ENCODE measurements at places on chromosomes 13 and 19. TPM values are rescaled to one million over a fixed set of nuclear protein-coding genes. Genes with fewer than 3 reads are reported as not detected.

The SLC27A5 gene
- 4.7 TPM for total RNA-seq

The ATP5F1D gene
- total RNA-seq = 175 TPM

DNA sequence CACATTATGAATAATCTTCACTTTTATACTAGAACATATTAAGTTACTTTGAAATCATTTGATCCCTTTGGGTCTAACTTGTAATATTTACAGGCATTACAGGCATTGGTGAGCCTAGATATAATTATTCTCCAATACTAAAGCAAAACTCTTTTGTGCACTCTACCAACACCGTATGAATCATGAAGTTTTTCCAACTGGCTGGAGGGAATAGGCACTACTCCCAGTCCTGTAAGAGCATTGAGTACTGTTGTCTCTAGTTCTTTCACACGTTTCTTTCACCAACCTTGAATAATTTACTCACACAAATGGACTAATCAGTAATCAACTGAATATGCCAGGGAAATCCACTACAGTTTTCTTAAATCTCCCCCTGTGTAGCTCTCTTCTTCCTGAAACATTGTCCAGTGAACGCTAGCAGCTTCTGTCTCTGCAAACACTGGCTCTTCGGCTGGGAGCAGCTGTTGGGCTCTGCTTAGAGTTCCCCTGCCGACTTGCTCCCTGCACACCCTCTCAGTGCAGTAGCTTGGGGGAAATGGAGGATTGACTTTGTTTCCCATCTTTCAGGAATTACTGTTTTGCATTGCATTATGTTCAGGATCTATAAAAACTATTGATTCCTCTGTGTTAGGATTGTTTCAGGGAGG, 476.7 kb downstream of the RFC3 start:
- no peak for DNase-seq

The ARID3A gene
- total RNA-seq = 108 TPM

GRCh38 chr13:95660981-95661581, 15.9 kb upstream of the DNAJC3 start:
- DNase-seq = peak; percentile 14

- no peak for DNase-seq
Measured at GRCh38 chr19:46472592-46472991, 1.2 kb upstream of the PNMA8A start.

The UPF3A gene
- 61.6 TPM for total RNA-seq

DNA sequence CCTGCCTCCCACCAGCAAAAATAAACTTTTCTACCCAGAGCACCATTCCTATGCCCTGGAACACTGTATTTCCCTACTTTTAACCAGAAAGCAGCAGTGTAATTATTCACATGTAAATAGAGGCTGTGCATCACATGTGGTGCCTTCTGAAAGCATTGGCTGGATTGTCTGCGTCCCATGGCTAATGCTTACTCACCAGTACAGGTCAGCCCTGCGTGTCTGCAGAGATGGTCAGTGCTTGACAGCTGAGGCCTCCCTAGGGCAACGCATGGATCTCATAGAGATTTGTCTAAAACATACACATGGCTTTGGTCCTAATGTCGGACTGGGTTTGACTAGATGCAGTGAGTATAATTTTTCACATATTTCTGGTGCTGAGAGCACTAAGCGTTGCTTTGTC, 64.2 kb downstream of the DPY19L3 start:
- no peak for DNase-seq

The CXCL17 gene
- total RNA-seq = not detected

The CCDC70 gene
- total RNA-seq = not detected

- DNase-seq = no peak
Measured at GRCh38 chr19:3508771-3509535, 2.8 kb downstream of the FZR1 start.

DNA sequence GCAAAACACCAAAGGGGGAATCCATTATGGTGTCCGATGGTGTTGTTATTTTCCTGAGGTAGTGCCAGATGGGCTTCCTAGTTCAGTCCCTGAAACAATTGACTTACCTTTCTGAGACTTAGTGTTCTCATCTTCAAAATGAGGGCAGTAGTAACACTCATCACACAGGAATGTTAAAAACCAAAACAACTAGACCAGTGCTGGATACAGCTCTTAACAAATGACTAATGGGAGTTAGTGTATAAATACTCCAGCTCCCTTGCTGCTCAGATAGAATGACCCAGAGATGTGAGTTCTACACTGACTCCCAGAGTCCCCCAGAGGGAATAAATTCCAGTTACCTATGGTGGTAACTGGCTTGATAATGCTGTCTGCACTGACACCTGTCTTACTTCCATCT, 49.9 kb downstream of the MBD3L2B start:
- no peak for DNase-seq

GRCh38 chr19:8244442-8244841, 35.3 kb downstream of the CERS4 start:
- DNase-seq = no peak

DNA sequence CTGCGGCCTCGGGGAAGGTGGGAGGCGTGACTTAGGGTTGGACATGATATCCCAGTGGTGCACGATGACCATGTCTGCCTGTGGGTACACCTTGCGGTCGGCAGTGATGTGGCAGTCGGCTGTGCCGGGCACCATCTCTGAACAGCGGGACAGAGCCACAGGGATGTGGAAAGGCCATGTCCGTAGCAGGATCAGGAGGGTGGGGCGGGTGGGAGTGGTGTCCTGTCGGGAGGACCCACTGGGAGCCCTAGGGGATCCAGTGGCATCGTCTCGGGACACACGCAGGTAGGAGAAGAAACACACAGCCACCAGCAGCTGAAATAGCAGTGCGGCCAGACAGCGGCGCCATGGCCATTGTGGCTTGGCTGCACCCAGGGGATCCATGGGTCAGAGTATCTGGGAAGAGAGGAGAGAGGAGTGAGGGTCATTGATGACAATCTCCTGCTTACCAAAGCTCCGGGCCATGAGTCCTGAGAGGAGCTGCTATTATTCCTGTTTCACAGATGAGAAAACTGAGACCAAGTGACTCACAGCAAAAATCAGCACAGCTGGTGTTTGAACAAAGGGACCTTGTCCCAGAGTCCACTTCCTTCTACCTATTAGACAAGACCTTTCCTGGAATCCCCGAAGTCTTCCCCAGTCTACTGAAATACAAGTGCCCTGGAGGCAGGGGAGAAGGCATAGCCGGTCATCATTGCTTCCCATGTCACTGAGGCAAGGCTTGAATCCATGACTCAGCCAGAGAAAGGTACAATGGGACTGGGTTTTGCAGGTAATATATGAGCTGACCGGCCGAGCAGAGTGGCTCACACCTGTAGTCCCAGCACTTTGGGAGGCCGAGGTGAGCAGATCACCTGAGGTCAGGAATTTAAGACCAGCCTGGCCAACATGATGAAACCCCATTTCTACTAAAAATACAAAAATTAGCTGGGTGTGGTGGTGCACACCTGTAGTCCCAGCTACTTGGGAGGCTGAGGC, 5.2 kb upstream of the FUT6 start:
- no peak for DNase-seq

DNA sequence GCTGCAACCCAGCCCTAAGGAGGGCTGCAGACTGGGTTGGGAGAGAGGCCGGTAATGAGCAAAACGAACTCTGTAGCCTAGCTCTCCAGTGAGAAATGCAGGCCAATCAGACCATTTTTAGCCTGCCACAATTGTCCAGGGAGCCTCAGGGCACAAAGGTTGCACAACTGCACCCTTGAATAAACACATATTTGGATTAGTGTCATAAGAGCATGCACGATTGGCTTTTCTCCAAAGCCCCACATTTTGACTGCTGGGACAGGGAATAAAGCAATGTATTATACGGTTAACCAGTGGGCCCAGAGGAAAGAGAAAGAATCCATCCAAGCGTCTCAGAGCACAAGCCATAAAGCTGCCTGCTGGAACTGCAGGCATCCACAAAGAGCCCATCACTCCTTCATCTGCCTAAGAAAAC, 729.4 kb upstream of the SGCG start:
- no peak for DNase-seq

The RGS9BP gene
- total RNA-seq = not detected

- no peak for DNase-seq
Measured at GRCh38 chr13:37011002-37011401, 10.4 kb downstream of the EXOSC8 start.

The ZBTB45 gene
- total RNA-seq = 22.2 TPM

The KIR3DL2 gene
- not detected for total RNA-seq

GRCh38 chr19:11069561-11069960, 19.7 kb upstream of the LDLR start:
- no peak for DNase-seq

The KLHL1 gene
- total RNA-seq = not detected

DNA sequence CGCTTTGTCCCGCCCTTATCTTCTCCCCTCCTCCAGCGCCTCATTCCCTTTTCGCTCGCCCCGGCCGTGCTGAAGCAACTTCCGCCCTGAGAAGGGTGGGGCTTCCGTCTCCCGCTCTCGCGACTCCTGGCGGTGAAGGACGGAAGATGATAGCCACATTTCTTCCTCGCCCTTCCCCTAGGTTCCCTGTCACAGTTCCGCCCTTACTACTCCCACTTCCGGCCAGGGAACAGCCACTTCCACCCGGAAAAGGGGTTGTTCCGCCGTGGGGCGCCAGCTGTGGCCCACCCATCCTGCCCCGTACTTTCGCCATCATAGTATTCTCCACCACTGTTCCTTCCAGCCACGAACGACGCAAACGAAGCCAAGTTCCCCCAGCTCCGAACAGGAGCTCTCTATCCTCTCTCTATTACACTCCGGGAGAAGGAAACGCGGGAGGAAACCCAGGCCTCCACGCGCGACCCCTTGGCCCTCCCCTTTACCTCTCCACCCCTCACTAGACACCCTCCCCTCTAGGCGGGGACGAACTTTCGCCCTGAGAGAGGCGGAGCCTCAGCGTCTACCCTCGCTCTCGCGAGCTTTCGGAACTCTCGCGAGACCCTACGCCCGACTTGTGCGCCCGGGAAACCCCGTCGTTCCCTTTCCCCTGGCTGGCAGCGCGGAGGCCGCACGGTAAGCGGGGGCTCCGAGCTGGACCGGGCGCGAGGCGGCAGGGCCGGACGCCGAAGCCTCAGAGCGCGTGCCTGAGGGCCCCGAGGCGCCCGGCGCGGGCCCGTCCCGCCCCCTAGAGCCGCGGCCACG, at the start of gene RPS19:
Gene RPS19, plus strand, starts transcription at position 638 of the 801 bp plus-strand sequence. CDS start 520 bp downstream, outside the sequence.
- peak; percentile 98 for DNase-seq

The SLC10A2 gene
- total RNA-seq = not detected

The AMER2 gene
- total RNA-seq = 1.5 TPM

DNA sequence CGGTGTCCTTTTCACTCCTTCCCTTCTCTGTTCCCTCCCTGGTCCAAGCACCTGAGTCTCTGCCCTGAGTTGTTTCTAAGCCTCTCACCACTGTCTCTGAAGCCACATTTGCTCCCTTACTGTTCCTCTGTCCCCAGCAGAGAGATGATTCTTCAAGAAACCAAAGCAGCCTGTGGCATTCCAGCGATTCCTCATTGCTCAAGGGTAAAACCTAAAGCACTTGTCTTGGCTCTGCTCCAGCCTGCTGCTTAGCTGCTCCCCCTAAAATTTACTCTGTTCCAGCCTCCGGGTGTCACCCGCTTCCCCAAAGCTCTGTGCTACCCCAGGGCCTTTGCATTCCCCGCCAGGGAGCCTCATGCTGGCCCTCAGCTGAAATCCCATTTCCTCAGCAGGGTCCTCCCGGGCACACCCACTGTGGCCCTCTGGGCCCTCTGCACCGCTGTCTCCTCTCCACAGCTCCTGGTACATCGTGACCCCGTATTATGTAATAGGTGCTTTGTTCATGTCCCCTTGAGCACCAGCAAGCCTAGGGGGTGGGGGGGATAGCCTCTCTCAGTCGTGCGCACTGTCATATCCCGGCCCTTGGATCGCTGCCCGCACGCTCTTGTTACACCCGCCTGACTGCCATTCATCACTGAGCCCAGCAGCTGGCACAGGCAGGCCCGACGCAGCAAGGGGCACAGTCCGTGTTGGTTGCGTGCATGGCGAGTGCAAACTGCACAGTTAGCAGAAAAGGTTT, 15.8 kb downstream of the TECR start:
- no peak for DNase-seq

The TSHZ3 gene
- 12.3 TPM for total RNA-seq

DNA sequence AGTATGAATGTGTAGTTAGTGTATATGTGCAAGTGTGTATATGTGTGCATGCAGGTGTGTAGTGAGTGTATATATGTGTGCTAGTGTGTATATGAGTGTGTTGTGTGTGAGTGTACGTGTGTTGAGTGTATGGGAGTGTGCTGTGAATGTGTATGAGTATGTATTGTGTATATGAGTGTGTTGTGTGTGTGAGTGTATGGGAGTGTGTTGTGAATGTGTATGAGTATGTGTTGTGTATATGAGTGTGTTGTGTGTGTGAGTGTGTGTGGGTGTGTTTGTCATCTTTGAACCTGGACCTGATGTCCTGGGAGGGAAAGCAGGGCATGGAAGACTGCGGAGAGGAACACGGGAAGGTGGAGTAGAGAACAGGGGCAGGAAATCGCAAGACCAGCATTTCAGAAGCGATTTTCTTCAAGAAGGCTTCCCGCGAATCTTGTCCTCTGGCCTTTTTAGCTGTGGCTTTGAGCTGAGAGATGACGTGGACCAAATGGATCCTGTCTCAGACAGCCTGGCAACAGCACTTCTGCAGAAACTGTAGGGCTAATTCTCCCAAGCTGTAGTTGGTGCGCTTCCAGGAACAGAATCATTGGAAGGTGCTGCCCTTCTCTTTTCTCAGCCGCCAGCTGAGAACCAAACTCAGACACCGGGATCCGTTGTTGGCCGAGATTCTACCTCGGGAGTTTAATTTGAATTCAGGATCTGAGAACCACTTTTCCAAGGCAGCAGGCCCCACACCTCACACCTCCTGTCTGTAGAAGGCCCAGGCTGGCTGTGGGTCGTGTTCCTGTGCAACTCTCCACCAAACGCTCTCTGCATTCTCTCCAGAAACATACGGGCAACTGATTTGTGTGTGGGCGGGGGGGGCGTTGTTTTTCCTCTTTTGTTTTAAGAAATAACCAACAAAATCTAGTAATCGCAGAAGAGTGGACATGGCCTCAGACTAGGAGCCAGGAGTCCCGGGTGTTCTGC, 94.7 kb upstream of the RAP2A start:
- DNase-seq = no peak

- DNase-seq = no peak
Measured at GRCh38 chr13:114315074-114315785, 927 bp downstream of the CHAMP1 start.

GRCh38 chr13:55652657-55653056, 1488.1 kb upstream of the PRR20A start:
- DNase-seq = no peak

Measured in endothelial cell (in vitro differentiated cells).